ENCODE measurements at places on chromosomes 16 and 17. TPM values are rescaled to one million over a fixed set of nuclear protein-coding genes. Genes with fewer than 3 reads are reported as not detected.

Gene OR1A1
- total RNA-seq = not detected

DNA sequence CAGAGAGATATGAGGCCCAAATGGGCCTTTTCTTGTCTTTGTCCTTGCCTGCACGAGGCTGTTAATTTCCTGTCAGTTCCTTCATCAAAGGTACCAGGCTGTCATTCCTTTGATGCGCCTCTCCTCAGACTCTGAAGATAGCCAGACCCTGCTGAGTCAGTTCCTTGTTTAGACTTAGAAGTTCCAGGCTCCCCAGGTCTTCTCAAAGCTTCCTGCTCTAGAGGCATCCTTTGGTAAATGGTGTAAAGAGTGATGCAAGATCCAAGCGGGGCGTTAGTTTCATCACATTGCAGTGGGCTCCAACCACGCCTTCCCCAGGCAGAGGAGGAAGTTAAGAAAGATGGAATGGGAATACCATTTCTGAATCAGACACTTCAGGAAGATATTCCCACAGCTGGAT, 4.0 kb upstream of the CDH11 start:
- DNase-seq = no peak

DNA sequence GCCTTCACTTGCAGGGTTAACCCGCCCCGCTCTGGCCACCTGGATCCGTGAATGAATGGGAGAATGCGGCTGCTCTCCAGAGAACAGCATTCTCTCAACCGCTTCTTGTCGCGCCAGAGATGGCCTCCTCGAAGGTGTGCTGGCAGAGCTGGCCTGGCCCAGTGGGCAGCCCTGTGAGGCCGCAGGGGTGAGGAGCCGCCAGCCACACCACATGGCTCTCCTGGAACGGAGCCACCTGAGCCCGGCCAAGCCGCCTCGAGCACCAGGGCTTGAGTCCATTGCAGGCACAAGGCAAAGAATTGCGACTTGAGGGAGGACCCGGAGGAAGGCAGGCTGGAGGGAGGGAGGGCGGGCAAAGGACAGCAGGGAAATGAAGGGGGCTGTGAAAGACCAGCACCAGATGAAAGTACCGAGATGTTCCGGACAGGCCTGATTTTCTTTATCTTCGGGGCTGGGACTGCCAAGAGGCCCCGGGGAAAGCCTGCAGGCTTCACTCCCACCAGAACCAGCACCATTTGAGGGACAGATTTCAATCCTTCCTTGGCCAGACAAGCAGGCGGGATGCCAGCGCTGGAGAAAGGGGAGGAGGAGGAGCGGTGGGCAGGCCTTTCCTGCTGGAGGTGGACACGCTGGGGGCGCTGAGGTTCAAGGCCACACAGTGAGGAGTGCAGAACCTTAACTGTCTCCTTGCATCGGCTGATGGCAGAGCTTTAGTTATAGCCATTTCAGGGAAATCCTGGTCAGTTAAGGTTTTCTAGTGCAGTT, 69.4 kb downstream of the MRC2 start:
- no peak for DNase-seq

DNA sequence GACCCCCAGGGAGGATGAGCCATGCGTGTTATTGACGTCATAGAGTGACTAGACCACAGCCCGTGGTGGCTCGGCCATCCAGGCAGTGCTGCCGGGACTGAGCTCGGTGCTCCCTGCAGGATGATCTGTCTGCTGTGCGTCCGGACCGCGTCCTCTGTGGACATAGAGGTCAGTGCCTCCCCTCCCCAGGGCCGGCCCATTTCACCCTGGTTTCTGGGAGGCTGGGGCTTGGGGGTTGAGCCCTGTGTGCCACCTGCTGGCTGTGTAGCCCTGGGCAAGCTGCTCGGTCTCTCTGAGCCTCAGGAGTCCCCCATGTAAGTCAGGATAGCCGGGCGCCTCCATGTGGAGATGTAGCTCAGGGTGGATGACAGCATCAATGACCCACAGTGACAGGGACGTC, 8.3 kb downstream of the TSC2 start:
- DNase-seq = no peak

Data from ureter (tissue), 1 donor.